ENCODE measurements at places on chromosomes 4 and X.

DNA sequence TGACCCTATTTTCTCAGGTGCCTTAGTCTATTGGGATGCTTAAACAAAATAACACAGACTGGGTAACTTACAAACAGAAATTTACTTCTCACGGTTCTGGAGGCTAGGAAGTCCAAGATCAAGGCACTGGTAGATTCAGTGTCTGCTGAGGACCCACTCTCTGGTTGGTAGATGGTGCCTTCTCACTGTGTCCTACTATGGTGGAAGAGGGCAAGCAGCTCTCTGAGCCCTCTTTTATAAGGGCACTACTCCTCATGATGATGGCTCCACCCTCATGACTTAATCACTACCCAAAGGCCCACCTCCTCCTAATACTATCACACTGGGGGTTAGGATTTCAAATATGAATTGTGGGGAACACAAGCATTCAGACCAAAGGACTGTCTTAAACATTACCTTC lies 11.8 kb downstream of the SMIM14 start:
- DNase-seq = no peak

DNA sequence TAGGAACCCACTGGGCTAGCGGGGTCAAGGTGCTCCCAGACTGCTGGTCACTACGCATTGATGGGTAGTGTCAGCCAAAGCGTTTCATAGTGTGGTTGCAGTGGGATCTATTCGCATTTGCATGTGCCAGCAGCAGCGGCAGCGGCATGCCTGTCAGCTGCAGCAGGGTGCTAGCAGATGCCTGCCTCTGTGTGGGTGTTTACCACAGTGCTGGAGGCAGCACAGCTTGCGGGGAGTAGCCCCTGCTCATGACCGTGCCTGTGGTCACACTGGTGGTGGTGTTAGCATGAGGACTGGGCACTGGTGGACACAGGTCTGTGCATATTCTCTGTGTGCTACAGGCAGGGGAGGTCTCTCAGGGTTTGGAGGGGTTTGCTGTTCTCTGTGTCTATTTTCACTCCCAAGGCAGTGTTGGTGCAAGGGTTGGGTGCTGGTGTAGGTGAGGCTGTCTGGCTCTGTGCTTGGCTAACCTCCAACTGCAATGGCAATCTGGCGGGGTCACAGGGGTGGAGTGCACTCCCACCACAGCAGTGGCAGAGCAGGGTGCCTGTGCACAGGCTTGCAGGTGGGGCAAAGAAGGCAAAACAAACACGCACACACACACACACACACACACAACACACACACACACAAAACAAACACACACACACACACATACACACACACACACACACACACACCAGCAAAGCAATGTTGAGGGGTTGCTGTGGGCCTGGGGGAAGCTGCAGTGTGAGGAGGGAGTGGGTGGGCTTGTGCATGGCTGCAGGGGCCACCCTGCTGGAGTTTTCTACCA lies 184.4 kb downstream of the GLUD2 start:
- no peak for DNase-seq

- DNase-seq = no peak
Measured at GRCh38 chrX:131331152-131331551, 42.0 kb upstream of the IGSF1 start.

DNA sequence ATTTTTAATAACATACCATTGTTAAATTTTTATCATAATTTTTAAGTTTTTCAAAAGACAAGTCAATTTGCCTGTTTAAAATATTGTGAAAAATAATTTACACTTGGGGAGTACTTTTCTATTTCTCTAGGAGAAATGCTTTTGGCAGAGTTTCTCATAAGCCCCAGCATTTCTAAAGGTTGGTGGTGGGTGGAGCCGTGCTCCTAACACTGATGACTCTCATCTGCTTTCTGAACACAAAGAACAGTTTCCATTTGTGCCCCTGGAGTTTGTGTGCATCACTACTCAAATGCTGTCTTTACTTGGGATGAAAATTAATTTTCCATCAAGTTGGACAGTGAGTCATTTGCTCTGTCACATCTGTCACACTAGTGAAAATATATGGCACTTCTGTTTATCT lies 57.6 kb downstream of the TNIP2 start:
- DNase-seq = no peak

DNA sequence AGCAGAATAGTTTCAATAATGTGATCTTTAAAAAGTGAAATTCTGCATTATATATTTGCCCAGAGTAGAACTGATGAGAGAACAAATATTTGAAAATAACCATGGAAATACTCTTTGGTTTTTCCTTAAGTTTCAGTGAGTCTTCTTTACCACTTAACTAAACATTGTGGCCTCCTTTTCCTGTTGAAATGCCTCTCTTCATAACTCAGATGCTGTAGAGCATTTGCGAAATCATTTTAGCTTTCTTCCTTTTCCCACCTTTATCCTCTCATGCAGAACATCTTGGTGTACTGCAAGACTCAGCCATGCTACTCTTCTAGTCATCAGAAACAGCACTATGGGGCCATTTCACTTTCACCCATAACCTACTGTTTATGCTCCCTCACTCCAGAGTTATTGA lies 48.2 kb downstream of the CASK start:
- no peak for DNase-seq

DNA sequence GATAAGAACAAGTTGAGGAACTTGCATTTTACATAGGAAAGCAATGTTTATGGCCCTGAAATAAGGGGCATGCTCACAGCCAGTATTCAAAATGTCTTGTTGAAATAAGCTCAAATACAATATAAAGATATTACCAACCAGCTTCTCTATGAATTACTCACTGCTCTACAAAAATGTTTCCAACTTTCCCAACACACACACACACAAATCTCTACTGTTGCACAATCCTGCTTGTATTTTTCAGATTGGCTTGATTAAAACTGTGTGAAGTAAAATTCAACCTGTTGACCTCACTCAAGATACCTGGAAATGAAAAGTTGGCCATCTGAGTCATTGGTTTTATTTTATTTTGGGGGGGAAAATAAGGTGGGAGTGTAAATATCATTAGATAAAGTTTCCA lies 128.6 kb downstream of the CHIC2 start:
- DNase-seq = no peak

- DNase-seq = no peak
Measured at GRCh38 chr4:11158971-11159370, 269.7 kb downstream of the HS3ST1 start.

DNA sequence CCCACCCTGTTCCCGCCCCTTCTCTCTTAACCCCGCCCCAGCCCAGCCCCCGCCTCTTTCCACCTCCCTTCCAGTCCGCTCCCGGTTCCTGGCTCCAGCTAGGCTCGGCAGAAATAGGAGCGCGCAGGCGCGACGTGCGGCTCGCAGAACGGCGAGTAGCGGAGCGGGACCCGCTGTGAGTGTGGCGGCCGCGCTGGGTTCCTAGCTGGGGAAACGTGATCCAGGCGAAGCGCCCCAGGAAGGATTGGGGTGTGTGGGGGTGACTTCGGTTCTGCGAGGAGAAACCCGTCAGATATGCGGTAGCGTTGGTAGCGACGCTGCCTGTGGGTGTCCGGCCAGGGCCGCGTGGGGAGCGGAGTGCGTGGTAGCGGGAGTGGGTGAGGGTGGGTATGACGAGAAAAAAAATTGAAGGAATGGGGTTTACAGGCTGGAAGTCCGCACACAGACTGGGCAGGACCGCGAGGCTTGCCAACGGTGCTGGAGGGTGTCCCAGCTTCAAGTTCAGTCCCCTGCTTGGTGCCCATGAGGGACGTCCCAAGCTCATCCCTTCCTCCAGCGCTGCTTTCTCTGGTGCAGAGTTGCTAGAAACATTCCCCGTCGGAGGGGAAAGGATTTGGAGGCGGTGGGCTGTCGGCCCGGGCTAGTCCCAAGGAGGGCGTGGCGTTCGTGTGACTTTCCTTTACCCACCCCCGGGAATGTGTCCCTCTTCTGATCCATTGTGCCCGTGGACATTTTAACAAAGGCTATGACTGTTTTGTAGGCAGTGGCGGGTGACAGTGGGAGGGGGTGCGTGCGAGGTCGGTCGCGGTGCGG lies at the start of gene PRRG1:
Gene PRRG1, plus strand, starts transcription at position 144 of the 813 bp plus-strand sequence. CDS start 56,886 bp downstream, outside the sequence.
- DNase-seq = peak; percentile 55

GRCh38 chr4:138241281-138242075 lies 671 bp downstream of the SLC7A11 start:
- no peak for DNase-seq

GRCh38 chr4:185677637-185678314 lies 134.2 kb downstream of the SORBS2 start:
- DNase-seq = no peak

DNA sequence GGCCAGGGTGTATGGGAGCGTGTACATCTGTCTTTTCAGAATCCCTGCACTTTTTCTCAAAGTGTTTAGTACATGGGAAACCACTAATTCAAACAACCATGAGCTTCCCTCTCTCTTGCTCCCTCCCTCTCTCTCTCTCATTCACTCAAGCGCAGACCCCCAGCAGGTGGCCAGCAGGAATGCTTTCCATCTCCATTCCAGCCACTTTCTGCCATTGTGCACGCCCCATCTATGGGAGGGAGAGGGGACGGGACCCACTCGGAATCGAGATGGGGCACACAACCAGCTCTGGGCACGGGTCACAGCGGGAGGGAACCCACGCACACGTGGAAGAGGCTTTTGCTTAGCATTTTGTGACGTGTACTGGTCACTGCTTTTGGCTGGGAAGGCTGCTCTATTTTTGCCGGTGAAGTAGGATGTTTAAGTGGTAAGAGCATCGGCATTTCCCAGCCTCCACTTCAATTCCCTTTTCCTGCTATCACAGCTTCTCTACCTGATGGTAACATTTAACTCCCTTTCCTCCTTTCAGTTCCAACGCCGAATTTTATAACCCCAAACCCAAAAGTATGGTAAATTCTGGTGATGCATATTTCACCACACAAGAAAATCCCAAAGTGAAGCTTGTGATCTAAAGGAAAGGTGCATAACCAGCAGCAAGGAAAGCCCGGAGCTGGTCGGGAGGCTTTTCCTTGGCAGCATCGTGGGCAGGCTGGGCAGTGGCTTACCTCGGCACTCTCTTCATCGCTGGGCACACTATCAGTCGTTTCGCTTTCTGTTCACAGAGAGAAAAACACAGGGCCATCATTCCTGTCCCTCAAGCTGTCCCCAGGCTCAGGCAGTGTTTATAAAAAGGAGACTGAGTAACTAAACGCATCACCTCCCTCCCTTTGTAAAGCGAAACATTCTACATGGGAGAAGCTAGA lies 84.1 kb downstream of the IRF2 start:
- DNase-seq = no peak

DNA sequence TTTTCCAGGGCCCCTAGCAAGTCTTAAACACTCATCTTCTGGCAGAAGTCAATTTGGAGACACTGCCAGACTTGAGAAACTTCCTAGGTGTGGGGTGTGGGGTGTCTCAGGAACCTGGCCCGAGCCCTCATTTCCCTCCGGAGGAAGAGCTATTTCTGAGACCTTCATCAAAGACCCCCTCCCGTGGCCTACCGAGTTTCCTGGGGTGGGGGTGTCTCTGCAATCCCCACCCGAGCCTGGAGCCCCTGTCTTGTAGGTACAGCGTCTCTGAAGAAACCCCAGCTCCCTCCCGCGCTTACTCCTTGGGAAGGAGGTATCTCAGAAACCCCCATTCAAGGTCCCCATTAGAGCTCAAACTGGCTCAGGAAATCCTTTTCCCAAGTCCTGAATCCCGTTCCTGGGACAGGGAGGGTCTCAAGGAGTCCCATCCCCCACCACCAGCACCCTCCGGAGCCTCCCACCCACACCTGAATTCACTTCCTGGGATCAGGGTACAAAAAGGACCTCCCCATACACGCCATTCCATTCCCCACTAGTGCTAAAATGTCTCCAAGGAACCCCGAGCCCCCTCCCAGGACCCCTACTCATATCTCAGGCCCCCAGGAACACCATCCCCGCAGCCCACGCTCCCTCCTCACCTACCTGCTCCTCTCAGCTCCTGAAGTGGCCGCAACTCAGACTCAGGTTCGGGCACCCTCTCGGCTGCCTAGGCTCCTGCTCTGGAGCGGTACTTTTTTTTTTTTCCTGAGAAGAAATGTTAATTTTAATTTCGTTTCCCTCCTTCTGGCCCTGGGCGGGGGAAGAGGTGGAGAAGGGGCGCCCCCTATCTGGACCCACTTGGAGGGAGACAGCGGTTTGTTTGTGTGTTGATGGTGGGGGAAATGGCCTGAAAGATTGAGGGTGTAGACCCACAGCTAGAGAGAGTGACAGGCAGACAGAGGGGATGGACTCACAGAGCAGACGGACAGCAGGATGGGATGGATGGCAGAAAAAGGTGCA lies 1.1 kb downstream of the SLC38A5 start:
- no peak for DNase-seq

- no peak for DNase-seq
Measured at GRCh38 chrX:87468941-87469340, 48.7 kb upstream of the KLHL4 start.

DNA sequence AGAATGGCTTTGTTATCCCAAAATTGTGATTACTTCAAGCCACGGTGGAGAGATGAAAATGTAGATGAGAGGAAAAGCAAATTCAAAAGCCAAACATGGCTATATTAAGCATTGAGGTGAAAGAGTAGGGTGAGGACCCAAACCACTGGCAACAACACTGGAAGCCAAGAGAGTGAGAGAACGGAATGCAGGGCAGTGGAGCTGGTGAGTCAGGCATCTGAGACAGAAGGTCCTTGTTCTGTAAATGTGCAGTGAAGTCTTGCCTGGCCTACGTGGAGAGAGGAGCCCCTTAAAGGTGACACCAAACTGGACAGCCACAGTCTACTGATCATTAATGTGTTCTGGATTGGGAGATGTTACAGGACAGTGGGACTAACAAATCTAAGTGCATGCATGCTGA lies 22.8 kb upstream of the SEC24B start:
- no peak for DNase-seq

GRCh38 chr4:173704201-173704600 lies 174.2 kb upstream of the HAND2 start:
- DNase-seq = no peak

DNA sequence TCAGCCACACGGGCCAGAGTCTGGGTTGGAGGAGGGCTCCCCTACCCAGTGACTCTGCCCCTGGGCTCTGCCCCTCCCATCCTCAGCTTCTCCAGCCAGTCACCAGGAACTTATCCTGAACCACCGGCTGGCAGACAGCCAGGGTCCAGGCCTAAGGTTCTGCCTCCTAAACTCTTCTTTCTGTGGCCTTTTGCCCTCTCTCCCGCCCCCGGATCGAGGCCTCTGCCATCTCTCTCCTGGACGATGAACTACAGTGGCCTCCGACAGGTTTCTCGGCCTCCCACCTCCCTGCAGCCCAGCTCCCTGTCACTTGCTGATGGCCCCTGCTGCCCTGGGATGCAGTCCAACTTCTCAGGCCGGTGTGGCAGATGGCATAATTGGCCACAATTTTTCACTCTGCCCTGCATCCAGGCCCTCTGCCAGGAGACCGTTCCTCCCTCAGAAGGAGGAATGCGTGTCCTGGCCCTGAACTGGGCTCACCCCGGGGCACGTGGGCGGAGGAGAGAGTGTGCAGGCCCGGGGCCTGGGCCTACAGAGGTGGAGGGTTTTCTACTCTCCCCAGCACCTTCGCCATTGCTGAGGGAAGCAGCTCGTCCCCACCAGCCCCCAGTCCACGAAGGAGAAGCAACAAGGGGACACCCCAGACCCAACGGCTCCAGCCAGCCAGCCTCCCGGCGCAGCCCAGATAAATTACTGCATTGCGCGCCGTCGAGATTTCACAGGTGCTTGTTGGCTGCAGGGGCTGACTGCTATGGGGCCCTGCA lies 81.9 kb upstream of the LRPAP1 start:
- DNase-seq = no peak

GRCh38 chr4:123438031-123438430 lies 41.4 kb downstream of the SPRY1 start:
- no peak for DNase-seq

GRCh38 chrX:153456704-153457103 lies 10.8 kb upstream of the TREX2 start:
- no peak for DNase-seq

- DNase-seq = no peak
Measured at GRCh38 chrX:23855569-23855968, 52.2 kb downstream of the APOO start.

Data from kidney capillary endothelial cell (primary cell).